ENCODE measurements at places on chromosomes 1 and 21.

- peak; percentile 37 for DNase-seq
Observed at GRCh38 chr21:31873696-31874599, 1.1 kb downstream of the HUNK start.

DNA sequence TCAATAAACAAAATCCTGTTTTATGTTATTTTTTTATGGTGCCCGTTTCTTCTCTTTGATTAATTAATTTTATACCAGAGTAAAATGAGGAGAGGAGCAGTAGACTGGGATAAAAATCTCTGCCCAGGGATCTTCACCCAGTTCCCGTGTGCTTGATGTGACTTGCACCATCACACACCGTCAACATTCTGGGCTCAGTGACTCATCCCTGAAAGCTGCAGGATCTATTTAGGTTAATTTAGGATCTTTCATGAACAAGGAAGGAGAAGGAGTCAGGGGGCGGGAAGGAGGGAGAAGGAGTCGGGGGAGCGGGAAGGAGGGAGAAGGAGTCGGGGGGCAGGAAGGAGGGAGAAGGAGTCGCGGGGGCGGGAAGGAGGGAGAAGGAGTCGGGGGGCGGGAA, 182.4 kb downstream of the SMYD3 start:
- DNase-seq = peak; percentile 59

- DNase-seq = no peak
Observed at GRCh38 chr1:45557422-45557944, 6.9 kb downstream of the AKR1A1 start.

DNA sequence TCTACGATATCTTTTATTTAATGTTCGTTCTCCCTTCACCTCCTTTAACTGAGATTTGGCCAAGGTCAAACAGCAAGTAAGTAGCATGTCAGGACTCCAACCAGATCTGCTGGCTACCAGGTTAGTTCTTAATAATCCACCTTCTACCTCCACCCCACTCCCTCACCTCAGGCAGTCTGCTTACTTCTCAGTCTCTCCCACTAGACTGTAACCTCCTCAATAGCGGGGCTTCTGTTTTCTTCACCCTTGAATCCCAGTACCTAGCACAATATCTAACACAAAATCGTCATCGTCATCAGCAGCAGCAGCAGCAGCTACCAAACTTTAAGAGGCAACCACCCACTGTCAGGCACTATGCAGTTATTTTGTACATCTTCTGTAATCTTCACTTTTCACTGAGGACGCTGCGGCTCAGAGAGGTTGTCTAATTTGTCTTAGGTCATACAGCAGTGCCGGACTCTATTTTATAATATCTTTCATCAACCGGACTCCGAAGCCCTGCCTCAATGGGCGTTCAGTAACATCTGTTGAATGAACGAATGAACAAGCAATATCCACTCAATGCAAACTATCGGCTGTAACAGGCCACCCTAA, 859 bp upstream of the MAGI3 start:
- DNase-seq = no peak

DNA sequence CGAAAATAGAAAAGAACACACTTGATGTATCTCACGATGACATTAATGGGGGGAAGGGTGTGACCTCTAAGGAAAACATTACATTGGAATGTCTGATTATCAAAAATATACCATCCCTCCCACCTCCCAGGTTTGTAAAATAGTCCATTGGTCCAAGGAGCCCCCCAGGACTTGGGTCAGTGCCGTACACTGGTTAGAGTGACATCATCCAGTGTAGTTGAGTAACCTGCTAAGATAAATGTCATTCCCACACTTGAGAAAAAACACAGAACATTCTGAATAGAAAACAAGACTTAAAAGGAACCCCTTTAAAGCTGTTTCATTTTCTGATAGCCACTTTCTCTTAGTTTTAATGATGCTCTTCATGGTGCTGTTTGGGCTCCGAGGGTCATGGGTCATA, 15.2 kb downstream of the DDX20 start:
- no peak for DNase-seq

GRCh38 chr1:245585252-245585959, 430.6 kb downstream of the KIF26B start:
- peak; percentile 94 for DNase-seq

- DNase-seq = no peak
Observed at GRCh38 chr1:53594391-53595180, 135.4 kb downstream of the DMRTB1 start.

- DNase-seq = no peak
Observed at GRCh38 chr1:17844185-17844826, 89.2 kb downstream of the ACTL8 start.

DNA sequence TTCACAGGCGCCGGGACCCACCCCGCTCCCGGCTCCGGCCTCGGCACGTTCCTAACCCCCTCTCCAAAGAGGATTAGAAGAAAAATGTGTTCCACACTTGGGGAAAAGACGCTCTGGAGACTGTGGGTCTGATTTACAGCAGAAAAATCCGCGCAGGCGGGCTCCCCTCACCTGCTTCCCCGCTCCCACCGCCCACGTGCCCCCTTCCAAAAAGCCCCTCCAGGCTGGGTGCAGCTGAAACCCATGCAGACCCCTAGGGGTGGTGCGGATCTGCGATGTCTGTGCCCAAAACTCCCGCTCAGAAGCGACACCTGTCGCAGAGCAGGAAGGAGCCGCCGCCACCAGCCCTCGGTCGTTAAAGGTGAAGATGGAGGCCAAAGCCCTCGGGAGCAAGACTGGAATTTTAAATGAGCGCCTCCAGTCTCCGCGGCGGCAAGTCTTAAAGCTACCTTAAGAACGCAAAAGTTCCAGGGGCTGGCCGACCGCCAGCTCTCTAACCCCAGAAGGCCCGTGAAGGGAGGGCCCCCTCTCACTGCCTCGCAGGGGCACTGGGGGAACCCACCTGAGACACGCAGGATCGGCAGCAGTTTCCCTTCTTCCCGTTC, 688 bp upstream of the CHD5 start:
- DNase-seq = no peak

GRCh38 chr1:192252776-192253175, 64.0 kb upstream of the RGS21 start:
- DNase-seq = no peak

- DNase-seq = no peak
Observed at GRCh38 chr1:232305050-232305449, 324.9 kb downstream of the SIPA1L2 start.

DNA sequence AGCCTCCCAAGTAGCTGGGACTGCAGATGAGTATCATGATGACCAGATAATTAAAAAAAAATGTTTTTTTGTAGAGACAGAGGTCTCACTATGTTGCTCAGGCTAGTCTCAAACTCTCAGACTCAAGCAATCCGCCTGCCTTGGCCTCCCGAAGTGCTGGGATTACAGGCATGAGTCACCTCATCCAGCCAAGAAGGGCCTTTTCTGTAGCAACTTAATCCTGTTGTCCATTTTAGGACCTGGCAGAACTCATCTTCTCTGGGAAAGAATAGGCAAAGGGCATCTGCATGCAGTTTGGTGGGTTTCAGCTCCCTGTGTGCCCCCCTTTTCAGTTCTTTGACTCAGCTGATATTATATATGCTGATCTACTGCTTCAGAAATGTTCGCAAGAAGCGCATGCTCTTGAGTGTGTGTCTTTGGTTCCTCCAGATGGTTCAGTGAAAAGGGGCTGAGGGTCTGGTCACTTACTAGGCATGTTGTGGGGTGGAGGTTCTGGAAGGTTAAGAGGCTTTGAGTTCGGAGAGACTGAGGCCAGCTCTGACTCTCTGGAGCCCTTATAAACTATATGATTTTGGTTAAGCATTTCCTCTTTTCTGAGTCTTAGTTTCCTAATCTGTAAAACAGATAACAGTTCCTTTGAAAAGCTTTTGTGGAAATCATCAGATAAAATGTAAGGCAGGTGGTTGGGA, 19.4 kb upstream of the SRSF4 start:
- DNase-seq = peak; percentile 45

- DNase-seq = peak; percentile 72
Observed at GRCh38 chr1:234607109-234608024, 2.6 kb downstream of the IRF2BP2 start.

DNA sequence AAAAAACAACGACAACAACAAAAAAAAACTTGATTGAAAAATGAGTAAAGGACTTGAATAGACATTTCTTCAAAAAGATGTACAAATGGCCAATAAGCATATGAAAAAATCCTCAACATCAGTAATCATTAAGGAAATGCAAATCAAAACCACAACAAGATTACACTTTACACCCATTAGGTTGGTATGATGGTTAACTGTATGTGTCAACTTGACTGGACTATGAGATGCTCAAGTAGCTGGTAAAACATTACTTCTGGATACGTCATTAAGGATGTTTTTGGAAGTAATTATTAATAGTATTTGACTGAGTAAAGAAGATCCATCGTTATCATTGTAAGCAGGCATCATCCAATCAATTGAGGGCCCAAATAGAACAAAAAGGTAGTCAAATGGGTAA, 34.9 kb upstream of the LYPLAL1 start:
- DNase-seq = no peak

DNA sequence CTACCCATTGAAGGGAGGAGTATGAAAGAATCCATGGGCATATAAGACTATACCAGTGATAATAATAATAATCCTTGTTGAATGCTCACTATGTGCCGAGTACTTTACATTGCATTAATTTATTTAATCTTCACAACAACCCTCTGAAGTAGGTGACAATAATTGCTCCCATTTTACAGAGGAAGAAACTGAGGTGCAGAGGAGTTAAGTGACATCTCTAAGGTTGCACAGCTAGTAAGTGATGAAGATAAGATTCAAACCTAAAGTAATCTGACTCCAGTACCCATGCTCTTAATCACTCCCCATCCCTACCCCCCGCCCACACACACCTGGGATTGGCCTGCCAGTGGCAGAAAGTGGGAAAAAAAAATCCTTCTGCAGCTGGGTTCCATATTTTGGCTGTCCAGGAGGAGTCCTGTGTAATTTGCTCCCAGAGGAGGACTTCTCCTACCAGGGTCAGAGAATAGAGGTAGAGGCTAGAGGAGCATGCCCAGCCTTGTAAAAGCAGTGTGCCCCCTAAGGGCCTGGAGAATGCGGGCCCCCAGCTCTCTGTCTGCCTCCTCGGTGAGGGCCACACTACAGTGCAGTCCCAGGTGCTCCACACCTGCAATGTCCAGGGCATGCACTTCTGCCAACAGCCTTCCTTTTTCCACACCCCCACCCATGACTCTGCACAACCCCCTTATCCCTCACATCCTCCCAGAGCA, 57.8 kb downstream of the TMEM53 start:
- DNase-seq = no peak

DNA sequence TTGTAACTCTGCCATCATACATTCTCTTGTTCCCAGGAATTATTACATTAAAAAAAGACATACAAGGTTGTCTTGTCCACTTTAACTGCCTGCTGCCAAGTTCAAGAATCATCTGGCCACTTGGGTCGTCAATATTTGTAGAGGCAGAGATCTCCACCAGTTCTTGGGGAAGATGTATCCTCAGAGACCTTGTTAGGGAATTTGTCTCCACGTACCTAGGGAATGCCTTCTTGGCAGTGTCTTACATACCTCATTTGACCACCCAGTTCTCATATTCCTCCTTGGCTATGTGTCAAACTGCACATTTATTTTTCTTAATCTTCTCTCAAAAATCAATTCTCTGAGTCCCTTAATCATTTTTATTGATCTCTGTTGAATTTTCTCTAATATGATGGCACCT, 266.0 kb downstream of the SPATA17 start:
- DNase-seq = no peak

GRCh38 chr1:226827968-226828513, 42.4 kb upstream of the PSEN2 start:
- DNase-seq = peak; percentile 94

DNA sequence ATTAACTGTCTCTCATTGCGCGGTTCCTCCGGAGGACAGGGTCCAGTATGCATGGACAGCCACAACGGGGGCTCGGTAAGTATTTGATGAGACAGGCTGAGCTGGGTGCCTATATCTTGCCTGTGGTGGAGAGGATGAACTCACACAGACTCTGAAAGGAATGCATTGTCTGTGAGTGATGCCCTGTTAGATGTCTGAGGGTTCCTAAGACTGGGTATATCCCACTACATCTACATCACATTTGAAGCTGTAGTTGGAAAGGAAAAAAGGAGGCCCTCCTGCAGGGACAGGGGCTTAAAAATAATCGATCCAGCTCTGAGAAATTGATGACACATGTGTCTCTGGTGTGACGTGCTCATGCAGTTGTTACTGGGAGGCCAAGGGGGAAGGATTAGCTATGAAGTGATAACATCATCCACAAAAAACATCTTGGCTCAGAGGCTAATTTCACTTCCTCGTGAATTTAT, 1.9 kb downstream of the ADARB1 start:
- DNase-seq = peak; percentile 56

- DNase-seq = peak; percentile 24
Observed at GRCh38 chr1:207987164-207987563, 76.2 kb upstream of the CD34 start.

DNA sequence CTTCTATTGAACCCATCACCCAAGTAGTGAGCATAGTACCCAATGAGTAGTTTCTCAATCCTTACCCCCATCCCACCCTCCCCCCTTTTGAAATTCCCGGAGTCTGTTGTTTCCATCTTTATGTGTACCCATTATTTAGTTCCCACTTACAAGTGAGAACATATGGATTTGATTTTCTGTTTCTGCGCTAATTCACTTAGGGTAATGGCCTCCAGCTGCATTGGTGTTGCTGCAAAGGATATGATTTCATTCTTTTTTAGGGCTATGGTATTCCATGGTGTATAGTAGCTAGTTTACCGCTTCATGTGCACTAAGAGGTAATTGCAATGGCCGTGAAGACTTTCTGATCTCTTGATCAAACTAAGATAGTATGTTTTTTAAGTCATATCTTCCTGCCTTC, 107.5 kb upstream of the SERTAD4 start:
- peak; percentile 51 for DNase-seq

- peak; percentile 70 for DNase-seq
Observed at GRCh38 chr1:102941366-102941947, 166.9 kb downstream of the COL11A1 start.

- no peak for DNase-seq
Observed at GRCh38 chr1:98813738-98814309, 152.3 kb downstream of the SNX7 start.

- DNase-seq = no peak
Observed at GRCh38 chr1:167013108-167013929, 24.2 kb downstream of the MAEL start.

GRCh38 chr1:22763487-22764200, 53.0 kb downstream of the EPHB2 start:
- DNase-seq = peak; percentile 51

DNA sequence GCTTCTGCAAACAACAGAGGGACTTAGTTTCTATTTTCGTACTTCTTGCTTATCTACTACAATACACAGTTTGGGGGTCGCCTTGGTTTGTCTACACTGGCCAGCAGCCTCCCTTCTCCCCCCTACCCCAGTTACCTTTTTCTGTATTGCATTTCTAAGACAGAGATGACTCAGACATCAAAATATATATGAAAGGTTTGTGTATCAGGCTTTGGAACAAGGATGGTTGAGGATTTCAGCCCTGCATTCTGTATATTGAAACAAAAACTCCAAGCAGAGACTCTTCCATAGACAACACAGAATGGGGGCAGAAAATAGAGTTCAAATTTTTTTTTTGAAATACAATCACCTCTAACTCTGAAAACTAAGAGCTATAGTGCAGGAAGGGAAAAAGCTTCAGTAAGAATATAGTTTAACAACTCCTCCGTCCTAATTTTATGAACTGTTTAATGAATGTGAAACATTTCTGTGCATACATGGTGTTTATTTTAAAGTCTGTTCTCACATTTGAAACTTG, 1.9 kb downstream of the SAMD13 start:
- DNase-seq = no peak

GRCh38 chr1:228316589-228317387, 89.8 kb downstream of the TRIM11 start:
- DNase-seq = no peak

Data from EH (cell line).